CD4-positive, alpha-beta T cell (primary cell): ENCODE measurements at places on chromosomes 4 and X.

- H3K4me1 ChIP-seq: peaks cover 24% of the 10 kb centered on the region
- H3K4me3 ChIP-seq: no peak overlapping the region
- no peak for DNase-seq
- H3K27ac ChIP-seq: no peak overlapping the region
Observed at GRCh38 chr4:7761312-7761711, 178.3 kb downstream of the AFAP1 start.

- H3K36me3 ChIP-seq: no peaks in the 10 kb centered on the region
- peaks cover 13% of the 10 kb centered on the region for H3K27me3 ChIP-seq
- H3K4me1 ChIP-seq: no peaks in the 10 kb centered on the region
- no peak overlapping the region for H3K27ac ChIP-seq
- H3K4me3 ChIP-seq: no peak overlapping the region
- no peak for DNase-seq
Observed at GRCh38 chr4:154367659-154368058, 123.9 kb downstream of the DCHS2 start.

- H3K4me3 ChIP-seq: no peak overlapping the region
- H3K27ac ChIP-seq: no peak overlapping the region
- H3K36me3 ChIP-seq: no peaks in the 10 kb centered on the region
- no peaks in the 10 kb centered on the region for H3K4me1 ChIP-seq
- no peak for DNase-seq
- H3K27me3 ChIP-seq: no peaks in the 10 kb centered on the region
Observed at GRCh38 chr4:139833151-139833910, 167.7 kb downstream of the MGST2 start.

- no peak overlapping the region for H3K27ac ChIP-seq
- H3K36me3 ChIP-seq: no peaks in the 10 kb centered on the region
- DNase-seq: no peak
- H3K27me3 ChIP-seq: no peaks in the 10 kb centered on the region
Observed at GRCh38 chr4:37073226-37073840, 171.2 kb upstream of the NWD2 start.

- H3K27me3 ChIP-seq: no peaks in the 10 kb centered on the region
- H3K36me3 ChIP-seq: no peaks in the 10 kb centered on the region
- DNase-seq: no peak
Observed at GRCh38 chr4:4614925-4615678, 73.3 kb upstream of the STX18 start.

DNA sequence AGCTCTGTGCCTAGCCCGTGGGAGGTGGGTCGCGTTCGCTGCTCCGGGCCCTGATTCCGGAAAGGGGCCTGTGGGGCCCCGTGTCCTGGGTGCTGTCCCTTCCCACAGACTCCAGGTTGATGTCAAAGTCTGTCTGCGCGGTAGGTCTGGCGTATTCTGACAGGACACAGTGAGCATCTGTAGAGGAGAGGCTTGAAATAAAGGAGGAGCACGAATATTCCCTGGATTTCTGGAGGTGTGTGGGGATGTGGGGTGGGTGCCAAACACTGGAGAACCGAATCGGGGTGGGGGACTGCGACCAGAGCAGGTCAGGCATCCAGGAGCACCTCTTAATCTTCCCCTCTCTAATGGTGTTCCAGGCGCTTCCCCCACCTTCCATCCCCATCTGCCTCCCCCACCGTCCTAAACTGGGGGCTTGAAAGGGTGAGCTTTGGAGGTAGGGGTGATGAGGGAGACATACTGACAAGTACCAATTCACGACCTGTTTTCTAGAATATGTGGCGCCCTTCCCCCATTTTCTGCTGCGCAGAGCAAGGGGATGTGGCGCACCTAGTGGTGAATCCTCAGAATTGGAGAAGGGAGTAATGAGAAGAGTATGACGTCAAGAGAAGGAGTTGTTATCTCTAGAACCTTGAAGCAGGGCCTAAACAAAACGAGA is 877 bp downstream of the GPRASP1 start:
- peaks cover 2% of the 10 kb centered on the region for H3K36me3 ChIP-seq
- peak overlapping the region; percentile 40 for H3K27ac ChIP-seq
- peak; percentile 70 for DNase-seq
- H3K4me1 ChIP-seq: peaks cover 18% of the 10 kb centered on the region
- peak overlapping the region; percentile 84 for H3K4me3 ChIP-seq
- H3K27me3 ChIP-seq: no peaks in the 10 kb centered on the region

GRCh38 chr4:95548738-95549245 is at the start of gene UNC5C:
Gene UNC5C, minus strand, starts transcription at chr4:95548973.
- H3K4me1 ChIP-seq: peaks cover 20% of the 10 kb centered on the region
- H3K27ac ChIP-seq: no peak within 1 kb of the TSS
- DNase-seq: no peak

GRCh38 chr4:182531555-182532162 is 288.5 kb downstream of the TENM3 start:
- DNase-seq: no peak
- no peaks in the 10 kb centered on the region for H3K36me3 ChIP-seq
- no peaks in the 10 kb centered on the region for H3K27me3 ChIP-seq
- no peak overlapping the region for H3K27ac ChIP-seq

DNA sequence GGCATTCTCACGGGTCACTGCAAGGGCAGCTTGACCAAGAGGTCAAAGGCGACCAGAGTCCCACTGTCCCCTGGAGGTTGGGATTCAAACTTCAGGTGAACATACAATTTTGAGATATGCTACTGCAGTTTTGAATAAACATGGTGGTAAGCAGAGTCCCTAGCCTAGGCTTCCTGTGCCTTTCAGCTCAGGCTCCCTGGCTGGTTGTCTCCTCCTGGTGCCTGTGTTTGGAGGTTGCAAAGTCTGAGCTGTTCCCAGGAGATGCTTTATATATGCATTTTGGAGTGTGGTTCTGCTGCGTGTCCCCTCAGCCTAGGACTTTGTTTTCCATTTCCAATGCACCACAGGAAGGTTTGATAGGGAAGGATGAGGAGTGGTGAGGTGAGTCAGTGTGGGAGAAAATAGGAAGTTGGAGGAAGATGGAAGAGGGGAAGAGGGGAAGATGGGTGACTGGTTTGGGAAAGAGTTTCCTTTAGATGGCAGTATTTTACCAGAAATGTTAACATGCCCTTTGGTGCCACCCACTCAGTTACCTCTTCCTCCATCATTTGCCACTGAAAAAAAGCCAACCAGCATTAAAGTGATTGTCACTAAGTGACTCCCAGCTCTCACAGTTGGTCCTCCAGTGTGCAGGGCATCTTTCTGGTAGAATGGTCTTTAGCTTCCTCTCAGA is 211.7 kb upstream of the AGTR2 start:
- DNase-seq: no peak
- H3K4me3 ChIP-seq: no peak overlapping the region
- no peaks in the 10 kb centered on the region for H3K4me1 ChIP-seq
- H3K36me3 ChIP-seq: no peaks in the 10 kb centered on the region
- no peak overlapping the region for H3K27ac ChIP-seq
